ENCODE measurements at places on chromosomes 6 and 20. TPM values are rescaled to one million over a fixed set of nuclear protein-coding genes. Genes with fewer than 3 reads are reported as not detected.

DNA sequence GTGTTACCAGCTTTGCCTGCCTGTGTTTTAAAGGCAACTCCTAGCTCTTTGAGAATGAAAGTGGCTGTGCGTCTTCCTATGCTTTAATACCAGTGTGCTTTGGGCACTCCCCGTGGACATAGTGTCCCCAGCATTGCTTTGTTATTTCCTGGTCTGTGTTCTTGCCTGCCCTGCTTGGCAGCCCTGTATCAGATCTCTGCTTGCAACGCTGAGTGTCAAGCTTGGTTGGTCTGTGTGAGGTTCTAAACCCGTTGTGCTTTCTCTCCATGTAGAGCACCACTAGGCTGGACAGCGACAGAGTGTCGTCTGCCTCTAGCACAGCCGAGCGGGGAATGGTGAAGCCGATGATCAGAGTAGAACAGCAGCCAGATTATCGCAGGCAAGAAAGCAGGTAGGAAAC lies 80.2 kb downstream of the AFDN start:
- H3K36me3 ChIP-seq: peaks cover 6% of the 10 kb centered on the region
- DNase-seq: peak; percentile 47
- no peak overlapping the region for H3K27ac ChIP-seq
- H3K4me3 ChIP-seq: no peak overlapping the region
- H3K4me1 ChIP-seq: peaks cover 6% of the 10 kb centered on the region
- H3K27me3 ChIP-seq: no peaks in the 10 kb centered on the region

DNA sequence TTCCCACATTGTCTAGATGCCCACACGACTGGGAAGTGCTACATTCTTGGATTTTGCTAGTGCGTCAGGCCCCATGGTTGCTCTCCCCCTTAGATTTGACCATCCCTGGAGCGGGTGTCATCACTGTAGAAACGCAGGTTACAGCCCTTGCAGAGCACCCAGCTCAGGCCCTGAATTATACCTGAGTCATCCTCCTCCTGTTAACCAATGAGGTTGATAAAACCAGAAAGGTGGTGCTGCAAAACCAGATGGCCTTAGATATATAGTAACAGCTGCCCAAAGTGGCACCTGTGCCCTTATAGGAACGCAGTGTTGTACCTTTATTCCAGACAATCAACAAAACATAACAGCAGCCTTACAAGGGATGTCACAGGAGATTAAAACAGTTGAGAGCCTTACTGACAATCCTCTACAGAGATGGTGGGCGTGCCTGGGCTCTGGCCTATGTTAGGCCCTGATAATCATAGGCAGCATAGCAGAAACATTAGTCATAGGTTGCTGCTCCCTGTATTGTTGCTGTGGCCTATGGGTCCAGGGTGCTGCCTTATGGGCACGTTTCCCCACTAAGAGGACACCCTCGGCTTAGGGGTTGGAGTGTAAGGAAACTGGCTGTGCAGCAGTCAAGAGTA lies 33.6 kb upstream of the HSF2 start:
- H3K27ac ChIP-seq: no peak overlapping the region
- peak; percentile 11 for DNase-seq
- H3K36me3 ChIP-seq: no peaks in the 10 kb centered on the region
- no peaks in the 10 kb centered on the region for H3K4me1 ChIP-seq
- no peaks in the 10 kb centered on the region for H3K27me3 ChIP-seq
- H3K4me3 ChIP-seq: no peak overlapping the region

The RBCK1 gene
- total RNA-seq: 56.8 TPM

DNA sequence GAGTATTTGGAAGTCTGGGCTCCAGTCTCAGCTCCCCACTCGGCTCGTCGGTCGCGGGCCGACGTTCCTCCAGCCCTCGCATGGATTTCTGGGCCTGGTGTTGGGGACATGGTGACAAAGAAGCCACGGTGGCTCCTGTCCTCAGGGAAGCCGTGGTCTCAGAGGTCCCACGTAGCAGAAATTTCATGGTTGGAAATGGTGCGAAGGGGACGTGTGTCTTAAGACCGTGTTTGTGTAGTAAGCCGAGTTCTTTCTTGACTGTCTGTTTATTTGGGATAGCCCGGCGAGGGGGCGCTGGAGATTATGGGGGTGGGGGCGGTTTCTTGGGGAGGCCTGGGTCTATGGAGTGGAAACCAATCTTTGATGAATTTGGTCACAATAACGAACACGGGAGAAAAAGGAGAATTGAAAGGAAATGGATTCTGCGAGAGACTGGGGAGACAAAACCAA lies 23.5 kb upstream of the MAP3K7 start:
- peaks cover 6% of the 10 kb centered on the region for H3K4me1 ChIP-seq
- no peak for DNase-seq
- H3K27me3 ChIP-seq: peaks cover 68% of the 10 kb centered on the region
- H3K27ac ChIP-seq: peak overlapping the region; percentile 90
- H3K36me3 ChIP-seq: no peaks in the 10 kb centered on the region

The CHMP4B gene
- total RNA-seq: 95.1 TPM

- no peaks in the 10 kb centered on the region for H3K36me3 ChIP-seq
- no peaks in the 10 kb centered on the region for H3K27me3 ChIP-seq
- peak overlapping the region; percentile 56 for H3K27ac ChIP-seq
- DNase-seq: peak; percentile 11
- no peak overlapping the region for H3K4me3 ChIP-seq
Measured at GRCh38 chr20:11130554-11131166, 456.9 kb upstream of the JAG1 start.

DNA sequence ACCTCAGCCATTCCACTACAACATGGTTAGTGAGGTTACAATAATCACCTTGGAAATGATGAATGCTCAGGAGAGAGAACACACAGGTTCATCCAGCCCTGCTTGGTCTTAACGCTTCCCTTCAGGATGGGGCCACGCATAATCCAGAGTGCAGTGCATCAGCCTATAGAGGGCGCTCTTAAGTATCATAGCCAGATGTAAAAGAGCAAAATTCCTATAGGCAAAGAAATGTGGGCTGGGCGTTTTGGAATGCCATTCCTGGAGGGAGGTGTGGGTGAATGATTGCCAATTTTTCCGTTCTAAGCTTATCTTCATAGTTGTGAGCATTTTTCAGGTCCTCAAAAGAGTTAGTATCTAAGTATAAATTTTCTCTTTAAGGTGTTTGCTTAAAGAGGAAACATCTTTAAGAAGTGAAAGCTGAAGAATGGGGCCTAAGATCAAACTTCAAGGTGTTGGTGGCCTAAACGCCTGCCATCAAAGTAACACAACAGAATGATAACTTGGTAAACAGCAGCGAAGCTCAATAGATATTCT lies 1.8 kb downstream of the RIPOR2 start:
- DNase-seq: peak; percentile 51
- no peaks in the 10 kb centered on the region for H3K27me3 ChIP-seq
- H3K4me1 ChIP-seq: no peaks in the 10 kb centered on the region

DNA sequence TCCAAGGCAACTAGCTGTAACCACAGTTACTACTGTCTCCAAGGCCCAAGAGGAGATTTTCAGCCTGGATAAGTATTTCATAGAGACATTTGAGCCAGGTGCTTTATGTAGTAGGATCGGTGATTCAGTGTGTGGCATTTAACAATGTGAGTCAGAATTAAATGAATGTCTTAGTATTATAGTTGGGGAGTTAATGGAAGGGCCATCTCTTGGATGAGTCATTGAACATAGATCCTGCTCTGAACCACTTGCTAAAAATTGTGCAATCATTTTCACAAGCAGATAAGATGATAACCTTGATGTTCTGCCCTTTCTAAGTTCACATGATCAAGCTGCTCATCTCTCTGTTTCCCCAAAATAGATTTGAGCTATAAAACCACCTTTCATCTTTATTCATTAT lies 668.9 kb upstream of the CITED2 start:
- H3K4me3 ChIP-seq: no peak overlapping the region
- peak; percentile 41 for DNase-seq
- H3K36me3 ChIP-seq: no peaks in the 10 kb centered on the region
- H3K4me1 ChIP-seq: no peaks in the 10 kb centered on the region
- H3K27ac ChIP-seq: no peak overlapping the region

DNA sequence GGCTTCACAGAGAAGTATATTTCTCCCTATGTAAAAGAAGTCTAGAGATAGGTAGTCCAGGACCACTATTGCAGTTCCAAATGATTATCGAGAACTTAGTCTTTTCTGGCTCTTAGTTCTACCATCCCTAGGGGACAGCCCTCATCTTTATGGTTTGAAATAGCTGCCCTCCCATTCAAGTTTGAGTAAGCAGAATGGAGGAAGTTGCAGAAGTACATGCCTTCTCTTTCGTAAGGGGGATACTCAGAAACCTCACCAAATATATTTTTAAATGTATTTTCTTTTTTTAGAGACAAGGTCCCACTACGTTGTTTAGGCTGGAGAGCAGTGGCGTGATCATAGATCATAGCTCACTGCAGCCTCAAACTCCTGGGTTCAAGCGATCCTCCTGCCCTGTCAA lies 236.8 kb upstream of the RREB1 start:
- no peaks in the 10 kb centered on the region for H3K36me3 ChIP-seq
- no peaks in the 10 kb centered on the region for H3K4me1 ChIP-seq
- H3K27ac ChIP-seq: no peak overlapping the region
- H3K4me3 ChIP-seq: no peak overlapping the region
- no peak for DNase-seq

- H3K4me3 ChIP-seq: no peak overlapping the region
- no peaks in the 10 kb centered on the region for H3K36me3 ChIP-seq
- no peak overlapping the region for H3K27ac ChIP-seq
- DNase-seq: no peak
- no peaks in the 10 kb centered on the region for H3K4me1 ChIP-seq
Measured at GRCh38 chr20:38199501-38200390, 34.7 kb upstream of the TGM2 start.

Measured in hepatocyte (in vitro differentiated cells).